DMS 273 treated with DMSO at 0.1 percent for 48 hours (cell line): ENCODE measurements at places on chromosomes 3 and 15.

- DNase-seq = no peak
These were observed 7.7 kb upstream of the ONECUT1 start for GRCh38 chr15:52797625-52798501.

DNA sequence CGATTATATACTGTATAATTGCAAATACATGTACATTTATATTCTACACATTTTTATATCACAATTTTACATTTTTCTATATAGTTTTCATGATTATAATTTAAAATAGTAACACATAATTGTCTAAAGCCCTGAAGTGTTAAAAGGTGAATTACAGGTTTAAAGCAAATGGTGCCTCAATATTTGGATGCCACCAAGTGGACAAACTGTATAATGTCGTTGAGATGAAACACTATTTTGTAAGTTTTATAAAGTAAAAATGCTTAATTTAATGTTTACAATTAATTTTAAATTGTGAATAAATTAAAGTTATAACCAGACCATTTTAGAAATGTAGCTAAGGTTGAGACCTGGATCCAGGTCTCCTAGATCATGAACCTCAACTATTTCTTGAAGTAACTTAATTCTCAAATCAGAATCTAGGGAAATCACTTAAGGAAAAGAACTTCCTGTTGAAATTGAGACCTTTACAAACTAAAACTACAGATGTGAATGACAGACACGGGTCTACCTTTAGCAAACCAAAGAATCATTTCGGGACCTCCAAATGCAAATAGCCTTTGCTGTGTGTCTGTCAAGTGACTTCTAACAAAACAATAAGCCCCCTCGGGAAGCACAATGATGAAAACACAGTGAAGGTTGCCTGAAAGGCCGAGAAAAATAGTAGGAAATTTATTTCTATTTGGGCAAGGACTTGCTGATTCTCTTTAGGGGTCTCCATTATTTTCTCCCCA, 37.8 kb downstream of the EHHADH start:
- no peak for DNase-seq

- no peak for DNase-seq
These were observed 80.6 kb downstream of the MEIS2 start for GRCh38 chr15:37019479-37020433.

DNA sequence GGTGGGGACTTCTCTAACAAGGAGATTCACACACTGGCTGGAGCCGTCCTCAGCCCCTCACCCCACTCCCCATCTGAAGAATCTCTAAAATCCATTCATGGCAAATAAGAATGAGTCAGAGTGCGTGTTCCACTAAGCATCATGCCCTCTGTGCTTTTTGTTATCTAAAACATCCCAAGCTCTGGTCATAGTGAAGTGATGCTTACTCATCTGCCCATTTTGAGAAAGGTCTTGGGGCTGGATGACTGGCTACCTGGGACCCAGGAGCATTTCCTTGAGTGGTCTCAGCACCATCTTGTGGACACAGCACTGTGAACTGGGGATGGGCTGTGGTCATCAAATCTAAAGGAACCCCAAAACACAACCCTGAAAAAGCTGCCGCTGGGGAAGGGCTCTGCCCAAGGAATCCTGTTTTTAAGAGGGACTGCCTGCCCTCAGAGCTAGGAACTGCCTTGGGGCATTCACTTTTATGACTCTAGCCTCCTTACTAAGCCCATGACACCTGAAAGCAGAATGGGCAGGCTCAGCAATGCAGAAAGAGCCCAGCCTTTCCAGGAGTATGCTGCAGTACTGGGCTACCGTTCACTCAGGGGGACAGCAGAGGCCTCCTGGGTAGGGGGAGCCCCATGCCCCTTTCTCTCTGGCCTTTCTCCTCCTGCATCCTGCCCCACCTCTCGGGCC, 53.5 kb downstream of the ZBTB38 start:
- no peak for DNase-seq

GRCh38 chr3:42697289-42698051, 5.1 kb downstream of the HHATL start:
- DNase-seq = no peak

DNA sequence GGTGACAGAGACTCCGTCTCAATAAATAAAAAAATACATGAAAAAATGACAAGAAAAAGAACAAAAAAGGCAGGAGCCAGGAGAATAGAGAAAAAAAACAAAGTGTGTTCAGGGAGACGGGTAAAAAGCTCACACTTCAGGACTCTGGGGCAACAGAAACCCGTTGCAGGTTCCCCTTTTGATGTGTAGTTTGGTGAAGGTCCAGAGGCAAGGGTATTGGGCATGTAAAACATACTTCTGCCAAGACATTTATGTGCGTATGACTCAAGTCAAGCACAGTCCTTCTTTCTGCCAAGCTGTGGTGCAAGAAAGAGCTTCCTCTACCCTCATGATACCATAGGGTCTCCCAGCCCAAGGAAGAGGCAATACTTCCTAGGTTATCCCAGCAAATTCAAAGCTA, 33.4 kb upstream of the STRIT1 start:
- no peak for DNase-seq

GRCh38 chr3:13125092-13126015, 52.1 kb upstream of the IQSEC1 start:
- no peak for DNase-seq

- no peak for DNase-seq
These were observed 10.4 kb downstream of the NR2F2 start for GRCh38 chr15:96340598-96341512.

- DNase-seq = no peak
These were observed 26.6 kb downstream of the SRPRB start for GRCh38 chr3:133831966-133832801.

- DNase-seq = no peak
These were observed 1147.6 kb downstream of the IGSF11 start for GRCh38 chr3:117887031-117887430.

- DNase-seq = no peak
These were observed 236.4 kb upstream of the RARB start for GRCh38 chr3:25191673-25192072.

DNA sequence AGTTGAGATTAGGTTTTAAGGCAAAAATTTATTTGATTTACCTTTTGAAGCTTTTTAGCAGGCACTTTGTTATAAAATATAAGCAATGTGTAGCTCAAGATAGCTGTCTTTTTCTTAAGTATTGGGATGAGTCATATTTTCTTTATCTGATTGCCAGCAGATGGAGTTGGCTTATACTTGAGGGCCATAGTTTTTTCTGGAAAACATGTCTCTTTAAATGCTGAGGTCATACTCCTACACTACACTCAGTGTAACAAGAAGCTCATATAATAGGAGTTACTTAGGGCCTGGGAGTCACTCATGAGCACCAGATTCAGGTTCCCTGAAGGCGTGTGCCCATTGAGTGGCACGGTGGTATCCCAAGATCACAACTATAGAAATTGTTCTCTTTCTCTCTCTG, 579.8 kb downstream of the EDEM1 start:
- DNase-seq = no peak

GRCh38 chr3:112047264-112047663, 12.7 kb downstream of the TMPRSS7 start:
- DNase-seq = no peak

DNA sequence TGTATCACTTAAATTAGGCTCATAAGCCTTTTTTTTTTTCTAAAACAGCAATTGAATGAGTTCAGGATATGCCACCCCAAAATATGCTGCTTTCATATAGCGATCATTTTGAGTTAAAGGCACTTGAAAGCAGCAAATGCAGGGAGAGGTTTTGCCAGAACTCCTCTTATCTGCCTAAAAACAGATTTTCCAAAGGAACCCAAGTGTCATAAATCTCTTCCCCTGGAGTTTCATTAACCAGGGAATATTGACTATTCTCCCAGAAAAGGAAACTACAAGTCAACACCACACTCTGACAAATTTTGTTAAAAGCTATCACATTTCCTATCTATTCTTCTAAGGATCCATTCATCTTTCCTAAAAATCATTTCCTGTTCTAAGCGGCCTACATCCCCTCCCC, 11.3 kb downstream of the DNAAF4 start:
- DNase-seq = no peak

GRCh38 chr3:117788061-117788460, 1078.5 kb downstream of the TUSC7 start:
- DNase-seq = peak; percentile 24

- DNase-seq = no peak
These were observed 390.2 kb upstream of the SGO1 start for GRCh38 chr3:20576228-20576627.

GRCh38 chr3:30308131-30308530, 298.3 kb upstream of the TGFBR2 start:
- DNase-seq = no peak

GRCh38 chr3:100338911-100339310, 4.4 kb downstream of the NIT2 start:
- no peak for DNase-seq

GRCh38 chr3:153372326-153372725, 210.3 kb downstream of the RAP2B start:
- no peak for DNase-seq

DNA sequence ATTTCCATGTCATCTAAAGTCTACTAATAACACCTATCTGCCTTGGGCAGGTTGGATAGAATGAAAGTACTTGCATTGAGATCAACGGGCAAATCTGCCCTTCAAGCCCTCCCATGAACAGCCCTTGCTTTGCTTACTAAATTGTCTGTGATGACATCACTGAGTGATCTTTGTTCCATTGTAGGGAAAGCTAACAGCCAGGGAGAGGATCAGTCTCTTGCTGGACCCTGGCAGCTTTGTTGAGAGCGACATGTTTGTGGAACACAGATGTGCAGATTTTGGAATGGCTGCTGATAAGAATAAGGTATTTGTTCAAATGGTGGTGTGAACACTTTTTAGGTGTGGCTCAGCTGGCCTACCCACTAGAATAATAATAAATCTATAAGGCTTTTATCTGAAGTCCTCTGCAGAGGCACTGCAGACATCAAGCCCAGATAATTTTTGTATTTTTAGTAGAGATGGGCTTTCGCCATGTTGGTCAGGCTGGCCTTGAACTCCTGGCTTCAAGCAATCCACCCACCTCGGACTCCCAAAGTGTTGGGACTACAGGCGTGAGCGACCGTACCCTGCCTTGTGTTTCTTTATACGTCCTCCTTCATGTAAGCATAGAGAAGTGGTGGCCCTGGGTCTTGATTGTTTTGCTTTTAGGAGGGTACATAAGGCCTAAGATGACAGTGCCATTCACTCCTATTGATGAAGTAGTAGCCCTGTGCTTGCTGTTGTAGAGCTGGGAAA, 5.7 kb downstream of the PCCB start:
- DNase-seq = no peak
